CD14-positive monocyte (primary cell): ENCODE measurements at places on chromosomes 3 and 15. TPM values are rescaled to one million over a fixed set of nuclear protein-coding genes. Genes with fewer than 3 reads are reported as not detected.

Gene CACNA2D3
- 8.3 TPM for polyA plus RNA-seq

Gene SLC9C1
- not detected in 2 replicates for polyA plus RNA-seq

Gene ESYT3
- not detected in 2 replicates for polyA plus RNA-seq

Gene PGBD4
- polyA plus RNA-seq: 0.38 TPM

Gene PLA1A
- polyA plus RNA-seq: 0.10 and 0.36 TPM in 2 replicates

GRCh38 chr15:68640791-68641331, 62.1 kb downstream of the CORO2B start:
- DNase-seq: no peak
- H3K27ac ChIP-seq: no peak overlapping the region
- no peak overlapping the region for H3K4me3 ChIP-seq

DNA sequence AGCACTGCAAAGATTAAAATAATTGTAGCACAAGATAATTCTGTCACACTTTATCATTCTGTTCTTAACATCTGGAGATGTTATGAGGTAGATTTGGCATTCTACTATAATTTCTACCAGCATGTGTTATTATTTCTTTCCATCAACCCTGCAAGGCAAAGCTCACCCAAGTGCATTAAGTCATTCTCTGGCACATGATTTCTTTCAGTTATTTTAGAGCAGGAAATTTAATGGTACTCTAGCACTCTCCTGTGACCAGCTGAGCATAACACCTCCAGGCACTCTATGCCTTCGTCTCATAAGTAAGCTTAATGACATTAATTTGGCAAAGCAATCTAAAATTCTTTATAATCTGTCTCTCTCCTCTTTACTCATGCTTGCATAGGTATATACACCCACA, 300.2 kb upstream of the GPR149 start:
- H3K4me1 ChIP-seq: peaks cover 12% of the 10 kb centered on the region
- no peak overlapping the region for H3K4me3 ChIP-seq
- no peak for DNase-seq
- no peaks in the 10 kb centered on the region for H3K27me3 ChIP-seq

DNA sequence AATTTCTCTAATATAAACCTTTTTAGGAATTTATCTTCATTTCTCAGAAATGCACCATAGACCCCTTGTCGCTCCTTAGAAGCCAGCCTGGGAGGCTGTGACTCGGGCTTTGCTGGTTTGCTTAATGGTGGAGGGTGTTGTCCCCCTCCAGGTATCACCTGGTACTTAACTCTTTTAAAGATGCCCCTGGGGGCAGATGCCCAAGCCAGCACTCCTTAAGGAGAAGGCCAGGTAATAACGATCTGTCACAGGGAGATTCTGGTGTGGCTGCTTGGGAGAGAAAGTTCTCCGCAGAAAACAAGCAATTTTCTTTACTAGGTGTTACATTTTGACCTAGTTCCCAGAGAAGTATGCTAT, 22.3 kb downstream of the EHD4 start:
- no peaks in the 10 kb centered on the region for H3K27me3 ChIP-seq
- no peak overlapping the region for H3K27ac ChIP-seq
- peaks cover 78% of the 10 kb centered on the region for H3K36me3 ChIP-seq
- no peak for DNase-seq
- H3K4me1 ChIP-seq: peaks cover 7% of the 10 kb centered on the region
- no peak overlapping the region for H3K4me3 ChIP-seq

DNA sequence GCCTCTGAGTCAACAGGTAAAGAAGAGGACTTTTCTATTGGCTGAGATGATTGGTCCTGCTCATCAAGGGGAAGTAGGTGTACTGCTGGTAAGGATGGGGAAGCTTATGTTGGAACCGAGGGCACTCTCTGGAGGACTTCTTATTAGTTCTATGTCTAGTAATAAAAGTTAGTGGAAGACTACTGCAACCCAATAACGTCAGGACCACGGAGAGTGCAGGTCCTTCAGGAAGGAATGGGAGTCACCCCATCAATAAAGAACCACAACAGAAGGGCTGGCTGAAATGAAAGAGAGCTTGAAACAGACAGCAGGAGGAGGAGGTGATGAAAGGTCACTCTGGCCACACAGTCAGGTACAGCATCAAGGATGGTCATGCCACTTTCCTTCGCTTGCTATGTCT, 68.8 kb upstream of the PRR23E start:
- no peaks in the 10 kb centered on the region for H3K36me3 ChIP-seq
- no peak for DNase-seq
- no peaks in the 10 kb centered on the region for H3K4me1 ChIP-seq

GRCh38 chr15:83283813-83284558, 478 bp downstream of the BNC1 start:
- peaks cover 91% of the 10 kb centered on the region for H3K27me3 ChIP-seq
- DNase-seq: no peak
- H3K4me1 ChIP-seq: peaks cover 3% of the 10 kb centered on the region
- H3K36me3 ChIP-seq: no peaks in the 10 kb centered on the region
- no peak overlapping the region for H3K4me3 ChIP-seq
- H3K27ac ChIP-seq: no peak overlapping the region

GRCh38 chr15:39501366-39502081, 79.4 kb upstream of the THBS1 start:
- no peak overlapping the region for H3K4me3 ChIP-seq
- DNase-seq: no peak
- no peaks in the 10 kb centered on the region for H3K36me3 ChIP-seq
- H3K27me3 ChIP-seq: no peaks in the 10 kb centered on the region

GRCh38 chr3:5250467-5251195, 63.1 kb downstream of the EDEM1 start:
- no peak for DNase-seq
- H3K27ac ChIP-seq: no peak overlapping the region
- H3K27me3 ChIP-seq: no peaks in the 10 kb centered on the region
- no peak overlapping the region for H3K4me3 ChIP-seq
- H3K36me3 ChIP-seq: no peaks in the 10 kb centered on the region

DNA sequence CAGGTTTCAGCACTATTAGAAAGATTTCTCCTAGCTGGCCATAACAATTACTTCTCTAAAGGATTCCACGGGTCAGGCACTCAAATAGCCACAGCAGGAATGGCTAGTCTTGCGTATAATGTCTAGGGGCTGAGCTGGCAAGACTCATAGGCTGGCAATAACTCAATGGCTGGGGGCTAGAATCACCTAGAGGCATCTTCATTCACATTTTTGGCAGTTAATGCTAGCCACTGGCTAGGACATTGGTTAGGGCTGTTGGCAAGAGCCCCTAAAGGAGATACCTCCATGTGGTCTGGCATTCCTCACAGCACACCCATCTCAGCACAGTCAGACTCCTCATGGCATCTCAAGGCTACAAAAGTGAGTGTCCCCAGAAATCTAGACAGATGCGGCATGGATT, 6.2 kb downstream of the SUSD5 start:
- H3K27me3 ChIP-seq: peaks cover 24% of the 10 kb centered on the region
- no peak for DNase-seq
- H3K27ac ChIP-seq: no peak overlapping the region

DNA sequence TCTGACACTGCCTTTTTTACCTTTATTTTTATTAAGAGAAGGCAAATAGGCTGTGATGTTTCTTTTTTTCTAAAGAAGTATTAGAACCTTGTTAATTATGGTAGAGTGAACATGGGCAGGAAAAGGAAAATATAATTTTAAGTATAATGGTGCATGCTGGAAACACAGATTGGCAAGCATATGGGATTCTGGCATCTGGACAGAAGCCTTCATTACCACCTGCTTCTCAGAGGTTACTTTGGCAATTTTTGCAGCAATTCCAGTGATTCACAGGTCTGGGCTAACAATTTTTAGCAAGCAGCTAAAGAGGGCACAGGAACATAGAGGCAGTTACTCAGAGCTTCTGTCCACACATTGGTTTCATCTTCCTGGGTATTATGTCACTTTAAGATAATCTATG, 258.3 kb downstream of the DIPK2A start:
- H3K36me3 ChIP-seq: no peaks in the 10 kb centered on the region
- DNase-seq: no peak
- H3K4me3 ChIP-seq: no peak overlapping the region
- H3K27ac ChIP-seq: no peak overlapping the region

GRCh38 chr15:90029024-90029423, 27.9 kb downstream of the ZNF710 start:
- no peak overlapping the region for H3K4me3 ChIP-seq
- no peaks in the 10 kb centered on the region for H3K36me3 ChIP-seq
- no peak for DNase-seq
- H3K4me1 ChIP-seq: peaks cover 82% of the 10 kb centered on the region
- H3K27ac ChIP-seq: no peak overlapping the region

DNA sequence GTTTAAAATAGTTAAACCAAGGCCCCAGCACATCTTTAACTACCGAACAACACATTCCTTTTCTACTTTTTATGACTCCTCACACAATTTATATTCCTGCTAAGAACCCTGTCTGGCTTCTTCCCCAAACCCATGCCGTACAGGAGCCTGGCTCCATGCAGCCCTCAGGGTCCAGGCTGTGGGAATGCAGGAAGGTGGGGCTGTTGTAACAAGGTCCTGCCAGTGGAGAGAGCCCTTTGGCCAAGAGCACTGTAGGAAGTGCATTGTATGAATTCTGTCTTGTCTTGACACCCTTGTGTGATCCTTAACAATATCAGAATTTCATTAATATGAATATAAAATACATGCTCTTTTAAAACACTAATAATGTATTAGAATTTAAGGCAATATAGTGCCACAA, 563.8 kb downstream of the TBL1XR1 start:
- H3K27me3 ChIP-seq: no peaks in the 10 kb centered on the region
- no peaks in the 10 kb centered on the region for H3K4me1 ChIP-seq
- no peak overlapping the region for H3K4me3 ChIP-seq
- no peaks in the 10 kb centered on the region for H3K36me3 ChIP-seq

GRCh38 chr3:158109804-158110657, at the start of gene RSRC1:
RSRC1 (plus strand) TSS chr3:158110089; CDS start chr3:158122105, 12,016 bp downstream.
- peaks cover 38% of the 10 kb centered on the region for H3K4me1 ChIP-seq
- peak; percentile 74 for DNase-seq
- H3K27ac ChIP-seq: peak within 1 kb of the TSS; percentile 42
- H3K27me3 ChIP-seq: peaks cover 41% of the 10 kb centered on the region
- H3K36me3 ChIP-seq: no peaks in the 10 kb centered on the region

- no peaks in the 10 kb centered on the region for H3K27me3 ChIP-seq
- no peak overlapping the region for H3K4me3 ChIP-seq
- H3K4me1 ChIP-seq: no peaks in the 10 kb centered on the region
Measured at GRCh38 chr3:176583956-176584355, 613.3 kb downstream of the TBL1XR1 start.

GRCh38 chr3:10597733-10598132, 92.3 kb upstream of the ATP2B2 start:
- no peak for DNase-seq
- no peaks in the 10 kb centered on the region for H3K4me1 ChIP-seq
- no peak overlapping the region for H3K4me3 ChIP-seq
- H3K36me3 ChIP-seq: no peaks in the 10 kb centered on the region

- no peaks in the 10 kb centered on the region for H3K4me1 ChIP-seq
- H3K36me3 ChIP-seq: no peaks in the 10 kb centered on the region
- no peaks in the 10 kb centered on the region for H3K27me3 ChIP-seq
- DNase-seq: peak; percentile 32
Measured at GRCh38 chr15:65916664-65917406, 47.5 kb downstream of the RAB11A start.

DNA sequence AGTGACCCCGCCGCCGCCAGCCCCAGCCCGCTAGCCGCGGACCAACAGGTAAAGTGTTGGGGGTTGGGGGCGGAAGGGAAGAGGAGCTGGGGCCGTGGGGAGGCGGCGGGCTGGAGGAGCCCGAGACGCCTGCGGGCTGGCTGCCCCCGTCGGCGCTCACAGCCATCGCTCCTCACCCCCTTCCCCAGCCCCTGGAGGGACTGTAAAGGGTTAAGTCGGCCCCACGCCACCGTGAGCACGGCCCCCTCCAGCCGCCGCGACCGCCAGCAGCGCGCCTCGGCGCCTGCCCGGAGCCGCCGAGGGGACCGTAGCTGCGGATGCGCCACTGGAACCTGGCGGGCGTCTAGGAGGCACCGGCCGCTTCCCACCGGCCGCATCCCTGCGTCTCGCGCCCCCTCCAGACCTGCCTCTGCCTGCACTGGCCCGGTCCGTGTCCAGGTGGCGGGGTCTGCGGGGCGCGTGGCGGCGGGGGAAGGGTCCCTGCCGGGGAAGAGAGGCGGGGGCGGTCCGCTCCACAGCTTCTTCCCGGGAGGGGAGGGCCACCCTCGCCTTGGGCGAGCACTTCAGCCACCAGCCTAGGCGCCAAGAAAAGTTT, 522 bp downstream of the MED12L start:
- peaks cover 33% of the 10 kb centered on the region for H3K27me3 ChIP-seq
- H3K36me3 ChIP-seq: no peaks in the 10 kb centered on the region
- DNase-seq: no peak
- no peak overlapping the region for H3K27ac ChIP-seq

- peaks cover 4% of the 10 kb centered on the region for H3K27me3 ChIP-seq
- H3K36me3 ChIP-seq: no peaks in the 10 kb centered on the region
- no peaks in the 10 kb centered on the region for H3K4me1 ChIP-seq
- no peak for DNase-seq
- no peak overlapping the region for H3K4me3 ChIP-seq
Measured at GRCh38 chr15:31887246-31887645, 143.1 kb upstream of the CHRNA7 start.

DNA sequence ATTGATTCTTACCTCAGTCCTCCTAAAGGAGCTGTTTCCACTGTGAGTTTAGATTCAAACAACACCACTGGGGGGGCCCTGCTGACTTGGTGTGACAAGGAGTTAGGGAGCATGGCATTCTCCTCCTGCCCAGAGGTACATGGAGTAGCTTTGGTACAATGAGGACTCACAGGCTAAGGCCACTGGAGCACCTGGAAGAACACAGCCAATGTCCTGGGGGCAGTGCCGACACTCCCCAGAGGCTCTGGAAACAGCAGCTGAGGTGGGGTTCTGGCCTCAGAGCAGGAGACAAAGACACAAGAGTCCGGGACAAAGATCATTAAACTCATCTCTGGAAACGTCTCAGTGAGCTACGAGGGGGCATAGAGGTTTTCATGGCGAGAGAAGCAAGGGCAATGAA, 69.7 kb upstream of the POMGNT2 start:
- no peaks in the 10 kb centered on the region for H3K27me3 ChIP-seq
- peaks cover 37% of the 10 kb centered on the region for H3K4me1 ChIP-seq
- no peaks in the 10 kb centered on the region for H3K36me3 ChIP-seq
- DNase-seq: no peak
